A549 (cell line): ENCODE measurements at places on chromosomes 12 and 14. TPM values are rescaled to one million over a fixed set of nuclear protein-coding genes. Genes with fewer than 3 reads are reported as not detected.
A peak's percentile ranks its signal among the peaks of the same experiment; 100 is the strongest.

The TSPAN9 gene
- 10.2 to 12.4 TPM (median 11.3 TPM) in 3 replicates for polyA plus RNA-seq

The TDRD9 gene
- polyA plus RNA-seq: not detected in 3 replicates

The TMTC1 gene
- polyA plus RNA-seq: 0.04 TPM in 2 of 3 replicates, not detected in the other

The GNPNAT1 gene
- polyA plus RNA-seq: 47.4 to 49.5 TPM (median 48.6 TPM) in 3 replicates

The RNASE7 gene
- polyA plus RNA-seq: not detected in 3 replicates

DNA sequence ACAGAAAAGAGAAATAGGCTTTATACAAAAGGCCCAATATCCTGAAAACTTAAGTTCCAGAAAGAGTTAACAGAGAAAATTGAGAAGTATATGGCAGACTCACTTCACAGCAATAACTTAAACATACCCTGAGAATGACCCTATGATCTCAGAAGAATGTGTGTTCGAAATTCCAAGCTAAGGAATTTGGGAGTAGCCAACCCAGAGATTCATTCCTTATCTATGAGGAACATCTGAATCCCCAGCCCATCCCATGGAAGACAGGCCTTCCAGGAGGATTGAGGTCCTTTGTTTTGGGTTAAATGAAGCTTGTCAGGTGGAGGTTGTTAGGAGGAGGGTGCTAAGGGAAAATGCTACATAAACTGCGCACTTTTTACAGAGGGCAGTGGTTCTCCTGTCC lies 7.5 kb upstream of the SAV1 start:
- DNase-seq: peak; percentile 68

- no peak for DNase-seq
Observed at GRCh38 chr14:53019406-53019805, 68.6 kb upstream of the FERMT2 start.

GRCh38 chr12:527241-527640 lies 67.5 kb downstream of the B4GALNT3 start:
- no peak for DNase-seq

DNA sequence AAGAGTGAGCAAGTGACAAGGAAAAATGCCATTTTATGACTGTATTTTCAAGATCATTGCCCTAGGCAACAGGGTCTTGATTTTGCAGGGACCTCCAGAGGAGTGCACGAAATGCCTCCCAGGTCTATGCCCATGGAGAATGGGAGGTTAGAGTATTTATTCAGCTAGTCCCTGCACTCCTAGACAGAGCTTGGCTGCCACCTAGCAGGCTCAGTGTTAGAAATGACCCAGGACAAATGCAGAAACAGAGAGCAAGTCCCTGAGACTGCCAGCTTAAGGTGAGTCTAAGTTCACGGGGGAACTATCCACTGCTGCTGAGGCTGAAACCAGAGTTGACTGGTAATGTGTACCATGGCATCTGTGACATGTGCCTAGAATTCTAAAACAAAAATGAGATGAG lies 506.4 kb downstream of the MED13L start:
- peak; percentile 51 for DNase-seq

GRCh38 chr12:44357494-44357893 lies 518.6 kb downstream of the NELL2 start:
- no peak for DNase-seq

- DNase-seq: no peak
Observed at GRCh38 chr12:21221778-21222177, 90.8 kb downstream of the SLCO1B1 start.

DNA sequence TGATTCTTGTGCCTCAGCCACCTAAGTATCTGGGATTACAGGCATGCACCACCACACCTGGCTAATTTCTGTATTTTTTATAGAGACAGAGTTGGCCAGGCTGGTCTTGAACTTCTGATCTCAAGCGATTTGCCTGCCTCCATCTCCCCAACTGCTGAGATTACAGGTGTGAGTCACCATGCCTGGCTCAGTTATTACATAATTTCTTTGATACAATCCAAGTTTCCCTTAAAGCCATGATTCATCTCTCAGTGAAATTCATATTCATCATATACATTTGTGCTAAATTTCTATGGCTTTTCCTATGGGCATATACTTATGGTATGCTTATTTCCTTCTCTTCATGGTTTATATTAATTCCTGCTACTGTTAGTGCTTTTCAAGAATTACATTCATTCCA lies 29.1 kb upstream of the PZP start:
- DNase-seq: no peak

DNA sequence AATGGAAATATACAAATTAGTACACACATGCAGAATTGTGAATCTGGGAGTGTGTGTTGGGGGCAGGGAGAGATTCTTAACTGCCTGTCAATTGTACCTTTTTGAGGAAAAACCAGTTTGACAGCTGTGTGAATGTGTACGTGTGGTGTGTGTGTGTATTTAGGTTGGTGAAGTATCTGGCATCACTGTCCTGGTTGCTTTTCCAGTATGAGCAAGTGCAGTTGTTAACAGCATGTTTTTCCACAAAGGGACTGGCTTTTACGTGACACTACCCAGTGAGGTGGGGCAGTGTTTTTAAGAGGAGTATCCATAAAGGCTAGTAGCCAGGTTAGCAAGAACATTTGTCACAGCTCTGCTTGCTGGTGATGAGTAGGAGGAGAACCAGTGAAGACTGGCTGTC lies 56.1 kb downstream of the DAAM1 start:
- DNase-seq: no peak

DNA sequence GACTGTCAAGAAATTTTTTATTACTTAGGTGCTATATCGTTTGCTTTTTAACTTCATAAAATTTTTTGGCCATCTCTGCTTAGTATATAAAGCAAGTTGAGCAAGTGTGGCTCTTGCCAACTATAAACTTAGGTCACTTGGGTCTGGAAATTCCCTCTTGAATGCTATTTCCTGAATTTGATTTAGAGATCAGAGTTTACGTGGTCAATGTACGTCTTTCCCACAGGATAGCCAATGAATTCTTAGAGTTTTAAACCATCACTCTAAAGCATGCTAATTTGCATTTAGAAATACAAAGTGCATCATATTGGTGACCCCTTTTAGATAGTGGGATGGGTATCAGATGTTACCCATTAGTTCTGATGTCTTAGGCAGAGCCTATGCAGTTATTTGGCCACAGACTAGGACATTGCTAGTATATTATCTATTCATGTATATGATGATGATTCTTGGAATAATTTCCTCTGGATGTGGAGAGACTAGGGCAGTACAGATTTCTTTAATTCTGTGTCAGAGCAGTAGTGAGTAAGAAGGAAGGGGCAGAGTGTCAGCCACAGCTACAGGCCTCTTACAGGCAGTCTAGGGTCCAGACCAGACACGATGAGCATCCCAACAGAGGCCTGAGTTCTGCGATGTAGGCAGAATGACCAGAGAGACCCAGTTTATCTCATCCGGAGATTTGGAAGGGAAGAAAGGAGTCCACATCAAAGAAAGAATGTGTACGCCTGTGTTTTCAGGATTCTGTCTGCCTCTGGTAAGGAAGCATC lies 30.3 kb downstream of the SCN8A start:
- DNase-seq: no peak

DNA sequence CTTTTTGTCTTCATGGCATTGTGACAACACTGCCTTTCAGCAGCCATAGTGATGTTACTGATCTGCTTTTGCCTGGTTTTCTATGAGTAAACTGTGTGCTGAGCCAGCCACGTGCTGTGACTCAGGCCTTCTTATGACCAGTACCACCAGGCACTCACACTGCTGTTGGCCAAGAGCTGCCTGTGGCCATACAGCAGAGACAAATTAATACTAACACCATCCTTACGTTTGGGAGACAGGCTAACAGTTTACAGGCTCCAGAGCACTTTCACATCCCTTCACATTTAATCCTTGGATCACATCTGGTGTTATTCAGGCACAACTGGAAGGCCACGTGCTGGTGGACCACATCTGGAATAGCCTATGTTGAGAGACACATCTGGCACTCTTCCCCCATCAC lies 377.9 kb downstream of the CCDC91 start:
- DNase-seq: peak; percentile 6

GRCh38 chr12:3042826-3043225 lies 34.4 kb upstream of the TSPAN9 start:
- no peak for DNase-seq
